ENCODE measurements at places on chromosomes 12 and 14. TPM values are rescaled to one million over a fixed set of nuclear protein-coding genes. Genes with fewer than 3 reads are reported as not detected.
A peak's percentile ranks its signal among the peaks of the same experiment; 100 is the strongest.

DNA sequence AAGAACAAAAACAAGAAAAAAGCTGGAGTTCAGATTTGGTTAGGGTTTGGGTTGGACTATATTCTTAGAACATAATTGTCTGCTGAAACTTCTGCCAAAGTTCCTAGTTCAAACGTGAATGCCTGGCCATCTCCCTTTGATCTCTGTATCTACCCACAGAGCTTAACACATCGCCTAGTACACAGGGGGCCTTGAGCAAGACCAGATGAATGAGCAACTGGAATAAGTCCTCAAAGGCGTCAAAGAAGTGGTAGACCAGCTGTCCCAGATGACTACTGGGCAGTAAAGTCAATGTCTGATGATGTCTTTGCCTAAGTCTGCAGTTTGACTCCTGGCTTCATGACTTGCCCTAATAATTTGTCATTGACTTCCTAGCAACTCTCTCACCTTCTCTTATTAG is 13.9 kb upstream of the STAB2 start:
- no peak for DNase-seq

GRCh38 chr12:6639151-6639801 is 3.5 kb upstream of the LPAR5 start:
- no peak for DNase-seq

GRCh38 chr14:69363055-69363454 is 35.0 kb downstream of the ERH start:
- no peak for DNase-seq

DNA sequence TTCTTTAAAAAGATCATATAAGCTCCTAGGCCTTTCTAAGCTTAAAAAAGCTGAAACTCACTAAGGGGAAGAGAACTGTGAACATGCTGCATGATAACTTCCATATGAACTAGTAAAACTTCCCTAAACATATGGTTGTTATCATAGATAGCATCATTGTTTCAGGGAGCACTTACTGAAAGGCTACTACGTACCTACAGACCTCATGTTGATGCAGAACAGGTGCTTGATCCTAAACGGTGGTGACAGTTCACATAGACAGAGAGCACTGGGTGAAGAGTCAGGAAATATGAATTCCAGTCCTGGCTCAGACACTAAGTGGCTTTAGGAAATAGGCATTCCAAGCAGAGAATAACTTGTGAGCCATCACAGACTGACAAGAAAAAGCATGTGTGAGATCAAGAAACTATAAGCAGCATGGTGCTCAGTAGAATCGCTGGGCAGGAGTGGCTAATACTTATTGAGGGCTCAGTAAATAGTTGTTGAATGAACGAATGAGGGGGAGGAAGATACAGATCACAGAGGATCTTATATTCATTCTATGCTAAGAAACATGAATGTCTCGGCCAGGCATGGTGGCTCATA is 78.4 kb upstream of the NUDT4 start:
- no peak for DNase-seq

DNA sequence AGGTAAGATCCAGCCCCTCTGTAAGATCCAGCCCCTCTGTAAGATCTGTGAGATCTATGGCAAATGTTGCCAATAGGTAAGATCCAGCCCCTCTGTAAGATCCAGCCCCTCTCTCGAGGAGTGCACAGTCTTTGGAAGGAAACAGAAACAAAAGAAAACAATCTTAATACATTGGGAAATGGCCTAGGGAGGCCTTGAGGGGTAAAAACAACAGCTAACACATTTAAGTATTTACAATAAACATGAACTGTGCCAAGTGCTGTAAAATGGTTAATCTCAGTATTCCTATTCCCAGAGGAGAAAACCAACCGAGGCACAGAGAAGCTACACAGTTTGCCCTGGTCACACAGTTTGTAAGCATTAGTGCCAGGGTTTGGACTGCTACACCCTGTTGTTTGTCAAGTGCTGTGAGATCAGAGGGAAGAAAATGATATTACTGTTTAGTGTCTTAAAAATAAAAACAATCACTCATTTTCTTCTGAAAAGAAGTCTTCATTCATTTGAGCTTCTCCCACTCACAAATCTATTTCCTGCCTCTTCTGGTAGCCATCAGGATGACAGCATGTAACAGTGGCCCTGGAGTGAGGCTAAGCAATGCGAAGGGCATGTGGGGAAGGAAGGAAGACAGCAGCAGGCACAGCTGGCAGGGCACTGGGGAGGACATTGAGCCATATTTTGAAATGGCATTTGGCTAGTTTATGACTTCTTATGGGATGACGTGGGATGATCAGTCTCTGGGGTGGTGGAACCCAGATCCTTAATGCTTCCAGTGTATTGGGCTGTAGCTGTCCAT is 118.7 kb upstream of the PTPRQ start:
- DNase-seq: no peak

- no peak for DNase-seq
Measured at GRCh38 chr14:45641541-45641940, 388.5 kb upstream of the MIS18BP1 start.

DNA sequence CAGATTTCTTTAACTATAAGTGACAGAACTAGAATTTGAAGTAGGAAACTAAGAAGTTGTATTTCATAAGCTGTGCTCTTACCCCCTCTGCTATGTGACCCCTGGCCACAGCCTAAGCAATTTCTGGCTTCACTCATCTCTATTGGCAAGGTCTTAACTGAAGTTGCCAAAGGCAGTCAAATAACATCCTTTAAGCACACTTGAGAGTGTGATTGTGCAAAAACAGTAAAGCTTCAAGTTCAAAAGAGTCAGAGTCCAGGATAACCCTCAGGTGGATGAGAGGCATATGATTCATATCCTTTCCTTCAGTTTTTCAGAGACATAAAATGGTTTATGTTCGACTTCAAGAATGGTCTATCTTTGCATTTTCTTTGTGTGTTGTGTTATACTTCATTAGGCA is 45.2 kb downstream of the GRIP1 start:
- DNase-seq: no peak

DNA sequence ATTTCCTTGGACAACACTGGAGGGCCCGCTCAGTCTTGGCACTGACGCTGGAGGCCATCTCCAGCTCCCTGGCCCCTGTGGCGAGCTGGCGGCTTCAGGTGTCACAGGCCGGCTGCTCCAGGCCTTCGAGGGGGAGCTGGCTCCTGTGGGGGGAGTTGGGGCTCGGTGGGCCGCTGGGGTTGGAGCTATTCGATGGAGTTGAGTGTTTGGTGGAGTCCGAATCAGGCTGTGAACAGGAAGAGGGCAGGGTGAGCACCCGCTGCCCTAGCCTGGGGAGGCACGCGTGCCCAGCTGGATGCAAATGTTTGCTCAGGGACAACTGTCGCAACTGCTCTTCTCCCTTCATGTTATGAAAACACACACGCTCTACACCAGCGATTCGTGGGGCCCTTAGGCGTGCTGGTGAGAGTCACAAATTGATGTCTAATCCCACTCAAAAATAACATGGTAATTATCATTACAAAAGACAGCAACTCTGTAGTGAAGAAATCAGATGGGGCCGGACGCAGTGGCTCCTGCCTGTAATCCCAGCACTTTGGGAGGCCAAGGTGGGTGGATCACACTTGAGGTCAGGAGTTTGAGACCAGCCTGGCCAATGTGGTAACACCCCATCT is 11.3 kb downstream of the AMN start:
- DNase-seq: no peak

GRCh38 chr14:80213602-80214001 is 2.3 kb upstream of the DIO2 start:
- DNase-seq: no peak

- DNase-seq: no peak
Measured at GRCh38 chr14:91035855-91036254, 24.6 kb downstream of the RPS6KA5 start.

DNA sequence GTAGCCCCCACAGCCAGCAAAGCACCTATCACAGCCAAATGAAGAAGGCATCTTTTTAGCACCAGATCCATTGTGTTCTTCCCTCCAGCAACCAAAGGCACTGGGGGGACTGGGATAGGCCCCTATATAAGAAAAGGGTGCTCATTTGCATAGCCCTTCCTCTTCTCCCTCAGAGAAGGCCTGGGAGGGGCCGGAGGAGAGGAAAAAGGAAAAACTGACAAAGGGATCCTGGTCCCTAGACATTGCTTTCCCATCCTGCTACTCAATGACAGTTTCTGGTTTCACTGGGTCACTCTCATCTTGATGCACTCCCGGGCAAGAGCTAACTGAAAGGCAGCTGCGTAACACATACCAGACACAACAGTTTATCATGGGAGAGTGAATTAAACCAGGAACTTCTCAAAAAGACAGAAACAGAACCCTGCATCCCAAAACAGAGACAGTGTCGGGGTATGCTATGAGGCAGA is at the start of gene PMEL:
Gene PMEL (minus strand): TSS at position 102 of the 467 bp plus-strand sequence. CDS start 31 bp downstream, at position 71.
- no peak for DNase-seq

The SELPLG gene
- 14.3 TPM for total RNA-seq

The RGS6 gene
- total RNA-seq: 4.7 TPM

- no peak for DNase-seq
Measured at GRCh38 chr12:65998536-65999530, 131.7 kb downstream of the LLPH start.

- no peak for DNase-seq
Measured at GRCh38 chr12:19075711-19076340, 53.7 kb upstream of the PLEKHA5 start.

The RNASE3 gene
- not detected for total RNA-seq

The GPR135 gene
- total RNA-seq: 13.8 TPM

- no peak for DNase-seq
Measured at GRCh38 chr14:52117111-52117832, 48.4 kb upstream of the NID2 start.

GRCh38 chr12:22625762-22626294 is 857 bp downstream of the ETNK1 start:
- no peak for DNase-seq

The CLEC1B gene
- not detected for total RNA-seq

GRCh38 chr14:51548187-51548586 is 103.5 kb upstream of the FRMD6 start:
- no peak for DNase-seq

- no peak for DNase-seq
Measured at GRCh38 chr12:5138845-5139244, 95.2 kb downstream of the KCNA5 start.

The ARL1 gene
- 56.1 TPM for total RNA-seq

DNA sequence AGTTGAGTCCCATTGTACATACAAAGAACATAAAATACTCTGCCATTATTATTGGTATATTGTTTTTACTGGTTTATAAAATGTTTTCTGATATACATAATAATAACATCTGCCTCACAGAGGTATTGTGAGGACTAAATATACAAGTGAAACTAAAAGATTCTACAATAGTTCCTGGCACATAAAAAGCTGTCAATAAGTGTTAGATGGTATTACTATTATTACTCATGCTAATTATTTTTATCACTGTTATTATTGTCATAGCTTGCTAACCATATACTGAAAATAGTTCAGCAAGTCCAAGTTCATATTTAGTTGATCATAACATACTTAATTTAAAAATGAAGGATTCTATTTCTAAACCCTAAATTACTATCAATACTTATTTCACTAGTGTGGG is 34.4 kb downstream of the BTG1 start:
- DNase-seq: no peak

DNA sequence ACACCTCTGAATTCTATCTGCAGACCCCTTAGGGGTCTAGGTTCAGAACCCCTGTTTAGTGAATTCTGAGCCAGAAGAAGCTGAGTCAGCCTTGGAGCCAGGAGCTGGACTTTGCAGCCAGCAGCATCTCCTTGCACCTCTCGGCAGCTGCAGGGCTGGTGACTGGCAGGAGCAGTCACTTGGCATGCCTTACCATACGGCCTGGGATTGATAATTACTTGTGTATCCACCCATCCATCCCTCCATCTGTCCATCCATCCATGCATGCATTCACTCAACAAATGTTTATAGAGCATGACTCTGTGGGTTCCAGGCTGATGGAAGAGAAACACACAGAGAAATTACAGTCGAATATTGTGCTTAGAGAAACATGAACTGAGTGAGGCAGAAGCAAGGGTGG is 67.5 kb upstream of the PRIMA1 start:
- DNase-seq: no peak

DNA sequence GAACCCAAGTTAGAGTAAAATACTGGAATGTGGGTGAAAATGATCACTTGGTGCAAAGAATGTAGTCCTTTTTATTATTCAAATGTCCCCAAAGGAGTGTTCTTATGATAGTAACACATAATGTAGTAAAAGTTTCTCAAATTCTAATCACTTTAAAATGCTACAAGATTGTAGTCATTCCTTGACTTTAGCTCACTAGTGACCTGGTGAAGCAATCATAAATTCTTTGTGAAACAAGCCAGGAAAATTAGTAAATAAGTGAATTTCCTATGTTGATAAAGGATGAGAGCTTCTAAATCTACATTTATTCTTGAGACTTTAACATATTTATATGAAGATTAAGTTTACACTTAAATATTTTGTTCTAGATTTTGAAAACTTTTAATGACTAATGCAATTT is 30.7 kb upstream of the SLC17A8 start:
- DNase-seq: no peak

The NANOG gene
- total RNA-seq: 0.27 TPM

The NPFF gene
- 9.1 TPM for total RNA-seq

The AKAP3 gene
- total RNA-seq: 3.3 TPM

The RNF212B gene
- total RNA-seq: not detected

The USP44 gene
- total RNA-seq: 0.54 TPM

GRCh38 chr14:33938131-33938949 is 12.5 kb downstream of the EGLN3 start:
- no peak for DNase-seq

The TMEM121 gene
- 2.6 TPM for total RNA-seq

- no peak for DNase-seq
Measured at GRCh38 chr14:57769863-57770523, 95.9 kb downstream of the SLC35F4 start.

The ASIC1 gene
- total RNA-seq: not detected

The ASCL1 gene
- total RNA-seq: not detected

- DNase-seq: no peak
Measured at GRCh38 chr12:95204141-95204866, 13.0 kb downstream of the FGD6 start.

GRCh38 chr12:57146961-57147944 is at the start of gene LRP1-AS:
Gene LRP1-AS, minus strand, starts transcription at chr12:57147619.
- no peak for DNase-seq

DNA sequence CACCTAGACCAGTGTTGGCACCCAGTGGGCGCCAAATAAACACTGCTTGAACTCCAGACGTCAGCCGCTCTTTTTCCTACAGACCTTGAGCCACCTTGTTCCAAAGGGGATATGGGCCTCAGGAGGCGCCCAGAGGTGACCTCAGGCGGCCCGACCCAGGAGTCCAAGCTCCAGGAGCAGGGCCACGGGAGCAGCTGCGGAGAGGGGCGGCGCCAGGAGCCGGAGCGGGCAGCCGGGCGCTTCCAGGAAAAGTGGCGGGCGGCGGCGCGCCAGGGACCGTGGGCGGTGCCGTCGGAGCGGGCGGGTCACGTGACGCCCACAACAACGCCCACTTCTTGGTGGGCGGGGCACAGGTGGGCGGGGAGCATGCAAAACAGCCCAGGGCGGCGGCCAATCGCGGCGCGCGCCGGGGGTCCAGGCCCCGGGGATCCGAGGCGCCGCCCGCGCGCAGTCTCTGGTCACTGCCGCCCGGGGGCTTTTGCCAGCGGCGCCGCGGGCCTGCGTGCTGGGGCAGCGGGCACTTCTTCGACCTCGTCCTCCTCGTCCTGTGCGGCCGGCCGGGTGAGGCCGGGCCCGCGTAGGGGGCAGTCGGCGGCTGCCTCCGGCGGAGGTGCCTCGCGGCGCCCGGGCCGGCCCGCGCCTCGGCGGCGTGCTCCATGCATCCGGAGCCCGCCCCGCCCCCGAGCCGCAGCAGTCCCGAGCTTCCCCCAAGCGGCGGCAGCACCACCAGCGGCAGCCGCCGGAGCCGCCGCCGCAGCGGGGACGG is at the start of gene ORAI1:
Gene ORAI1 (plus strand): TSS at position 444 of the 766 bp plus-strand sequence.
- peak; percentile 81 for DNase-seq

Measured in thoracic aorta (tissue), 2 donors.